ENCODE measurements at places on chromosomes 1 and 21.

GRCh38 chr1:231612393-231613089, 14.0 kb upstream of the DISC1 start:
- peak; percentile 84 for DNase-seq

GRCh38 chr1:39277879-39278278, 73.4 kb downstream of the MACF1 start:
- no peak for DNase-seq

DNA sequence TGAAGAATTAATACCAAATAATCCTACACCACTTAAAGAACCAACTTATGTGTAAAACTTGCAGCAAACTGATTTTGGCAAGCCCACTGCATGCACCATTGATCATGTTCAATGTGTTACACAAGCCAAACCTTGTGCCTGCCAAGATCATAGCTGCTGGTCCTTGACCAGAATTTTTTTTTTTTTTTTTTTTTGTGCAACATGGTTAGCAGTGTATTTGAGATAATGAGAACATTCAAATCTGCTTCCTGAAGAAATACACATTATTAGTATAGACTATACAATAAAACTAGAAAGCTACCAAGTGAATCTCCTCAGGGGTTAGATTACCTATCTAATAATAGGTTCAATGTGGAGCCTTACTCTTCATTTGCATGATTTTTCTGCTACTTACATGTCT, 421.0 kb downstream of the MRPL39 start:
- no peak for DNase-seq

GRCh38 chr1:218349348-218350034, 4.4 kb downstream of the TGFB2 start:
- no peak for DNase-seq

- DNase-seq, result no peak
Observed at GRCh38 chr1:207883660-207884250, 27.2 kb downstream of the CD34 start.

DNA sequence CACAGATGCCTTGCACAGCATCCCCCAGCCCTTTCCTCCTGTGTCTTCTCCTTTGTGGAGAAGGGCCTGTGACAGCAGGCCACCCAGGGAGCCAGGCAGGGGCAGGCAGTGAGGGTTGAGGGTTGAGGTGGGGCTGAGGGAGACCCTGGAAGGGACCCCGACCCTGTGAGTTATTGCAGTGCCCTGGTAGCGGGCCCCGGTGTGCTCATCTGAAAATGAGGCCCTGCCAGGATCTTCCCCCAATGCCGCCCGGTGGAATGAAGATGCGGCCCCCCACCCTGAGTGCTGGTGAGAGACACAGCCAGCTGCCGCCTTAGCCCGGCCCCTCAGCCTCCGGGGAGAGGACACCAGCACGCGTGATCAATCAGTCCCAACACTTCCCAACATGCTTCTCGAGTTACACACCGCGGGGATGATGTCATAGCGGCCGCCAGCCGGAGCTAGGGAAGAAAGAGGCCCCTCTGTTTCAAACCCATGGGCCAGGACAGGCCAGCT, 36.2 kb upstream of the ACTRT2 start:
- DNase-seq, result no peak

DNA sequence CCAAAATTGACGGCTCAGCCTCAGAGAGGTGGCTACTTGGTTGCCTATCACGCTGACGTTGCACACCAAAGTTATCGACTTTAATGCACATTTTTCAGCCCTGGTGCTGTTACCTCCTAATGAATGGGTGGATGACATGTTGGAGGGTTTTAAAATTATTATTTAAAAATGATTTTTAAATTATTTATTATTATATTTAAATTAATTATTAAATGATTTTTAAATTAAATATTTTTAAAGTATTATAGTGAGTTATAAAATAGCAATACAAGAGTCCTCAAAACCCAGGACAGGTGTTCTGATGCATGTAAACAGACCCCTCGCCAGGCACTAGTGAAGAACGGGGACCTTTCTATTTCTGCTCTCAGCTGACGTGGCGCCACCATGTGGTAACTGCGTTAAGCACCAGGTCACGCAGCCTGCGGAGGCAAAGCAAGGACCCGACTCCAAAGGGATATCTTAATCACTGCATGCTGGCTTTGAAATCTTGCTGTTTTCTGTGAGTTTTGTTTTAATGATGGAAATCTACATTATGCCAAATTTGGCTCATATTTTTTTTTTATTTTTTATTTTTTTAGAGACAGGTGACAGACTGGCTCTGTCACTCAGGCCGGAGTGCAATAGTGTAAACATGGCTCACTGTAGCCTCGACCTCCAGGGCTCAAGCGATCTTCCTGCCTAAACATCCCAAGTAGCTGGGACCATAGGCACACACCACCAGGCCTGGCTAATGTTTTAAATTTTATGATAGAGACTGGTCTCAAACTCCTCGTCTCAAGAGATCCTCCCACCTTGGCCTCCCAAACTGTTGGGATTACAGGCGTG, 22.6 kb downstream of the CASP9 start:
- peak; percentile 64 for DNase-seq

- DNase-seq, result peak; percentile 4
Observed at GRCh38 chr1:101438359-101438758, 201.5 kb downstream of the S1PR1 start.

- DNase-seq, result no peak
Observed at GRCh38 chr1:155392898-155393411, 72.3 kb downstream of the RUSC1 start.

- DNase-seq, result no peak
Observed at GRCh38 chr1:68329096-68329835, 96.9 kb upstream of the WLS start.

- no peak for DNase-seq
Observed at GRCh38 chr1:39926343-39926793, 24.7 kb upstream of the MYCL start.

GRCh38 chr1:30845904-30846290, 62.7 kb downstream of the SDC3 start:
- DNase-seq, result no peak

GRCh38 chr1:68332041-68332440, 99.7 kb upstream of the WLS start:
- DNase-seq, result no peak

GRCh38 chr1:79532555-79532954, 526.0 kb upstream of the ADGRL4 start:
- no peak for DNase-seq

- DNase-seq, result no peak
Observed at GRCh38 chr1:217079584-217079983, 356.4 kb upstream of the ESRRG start.

- DNase-seq, result no peak
Observed at GRCh38 chr21:45294509-45295291, 7.0 kb upstream of the POFUT2 start.

DNA sequence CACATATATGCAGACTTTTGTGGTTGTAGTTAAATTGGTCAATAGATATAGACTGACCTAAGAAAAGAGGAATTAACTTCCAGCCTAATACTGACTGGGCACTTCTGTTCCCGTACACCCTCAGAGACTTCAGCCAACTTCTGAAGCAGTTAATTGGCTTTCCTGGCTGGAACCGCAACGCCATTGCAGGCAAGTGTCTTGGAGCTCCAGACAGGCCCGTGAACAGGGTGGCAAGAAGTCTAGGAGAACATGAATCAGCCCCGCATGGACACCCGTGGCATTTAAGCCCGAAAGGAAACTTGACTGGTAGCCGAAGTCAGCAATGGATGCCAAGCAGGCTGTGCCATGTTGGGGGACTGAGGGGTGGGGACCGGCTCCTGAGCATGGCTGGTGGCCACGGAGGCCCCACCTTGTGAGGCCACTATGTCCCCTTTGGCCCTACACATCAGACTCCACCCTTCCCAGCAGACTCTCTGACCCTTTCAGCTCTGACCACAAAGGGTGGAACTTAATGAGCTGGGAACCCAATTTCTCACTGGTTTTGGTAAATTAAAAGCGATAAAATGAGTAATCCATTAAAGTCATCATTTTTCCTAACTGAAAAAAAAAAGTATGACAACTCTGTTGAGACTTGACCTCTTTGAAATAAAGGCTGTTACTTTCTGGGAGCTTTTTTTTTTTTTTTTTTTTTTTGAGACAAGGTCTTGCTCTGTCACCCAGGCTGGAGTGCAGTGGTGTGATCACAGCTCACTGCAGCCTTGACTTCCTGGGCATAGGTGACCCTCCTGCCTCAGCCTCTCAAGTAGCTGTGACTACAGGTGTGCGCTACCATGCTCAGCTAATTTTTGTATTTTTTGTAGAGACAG, 54.1 kb downstream of the RUNX1 start:
- DNase-seq, result no peak

- DNase-seq, result no peak
Observed at GRCh38 chr1:21914450-21914849, 22.7 kb downstream of the HSPG2 start.

DNA sequence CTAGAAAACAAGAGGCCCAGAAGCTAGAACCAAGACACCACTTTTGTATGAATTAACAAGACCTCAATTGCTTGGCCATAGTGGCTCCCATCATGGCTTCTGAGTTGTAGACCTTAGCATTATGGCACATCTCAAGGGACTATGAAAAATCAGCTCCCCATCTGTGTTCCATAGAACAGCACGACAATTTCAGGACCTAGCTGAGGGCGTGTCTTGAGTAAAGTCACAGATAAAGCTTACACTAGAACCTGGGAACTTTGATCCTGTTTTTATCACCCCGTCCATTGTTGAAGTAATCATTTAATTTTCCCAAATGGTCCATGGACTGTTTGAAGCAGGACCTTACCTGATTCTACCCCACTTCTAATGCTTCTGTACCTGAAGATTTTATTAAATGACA, 44.8 kb downstream of the RUNX1 start:
- DNase-seq, result no peak

DNA sequence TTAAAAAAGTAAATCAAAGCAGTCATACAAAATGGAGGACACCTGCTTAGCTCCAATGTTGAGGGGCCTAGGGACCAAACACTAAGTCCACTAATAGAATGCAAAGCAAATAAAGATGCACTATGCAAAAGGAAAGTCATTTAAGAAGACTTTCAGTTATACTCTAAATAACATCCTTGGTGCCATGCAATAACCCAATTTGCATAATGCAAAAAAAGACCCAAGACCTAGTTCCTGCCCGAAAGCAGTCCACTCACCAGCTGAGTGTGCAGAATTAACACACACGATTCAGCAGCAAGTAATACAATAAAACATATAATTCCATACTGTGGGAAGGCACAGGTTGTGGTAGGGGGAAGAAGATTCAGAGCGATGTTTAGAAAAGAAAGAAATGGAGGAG, 101.8 kb downstream of the TGFBR3 start:
- no peak for DNase-seq

DNA sequence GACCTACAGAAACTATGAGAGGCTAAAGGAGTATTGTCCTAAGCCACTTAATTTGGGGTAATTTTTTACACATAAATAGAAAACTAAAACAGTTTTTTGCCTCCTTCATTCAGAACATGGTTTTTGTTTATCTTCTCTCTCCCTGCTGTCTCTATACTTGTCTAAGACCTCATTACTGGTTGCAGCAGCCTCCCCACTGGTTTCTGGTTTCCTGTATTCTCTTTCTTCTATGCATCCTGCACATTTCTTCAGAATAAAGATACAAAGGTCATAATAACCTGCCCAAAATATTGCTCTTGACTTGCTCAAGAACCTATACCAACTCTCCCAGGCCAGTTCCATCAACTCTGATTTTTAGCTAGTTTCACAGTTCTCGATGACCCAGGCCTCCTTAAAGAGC, 19.8 kb upstream of the BOLA1 start:
- no peak for DNase-seq

- DNase-seq, result no peak
Observed at GRCh38 chr1:83017276-83017675, 981.7 kb downstream of the TTLL7 start.

GRCh38 chr1:107132195-107132594, 8.6 kb upstream of the NTNG1 start:
- DNase-seq, result no peak

GRCh38 chr1:8317647-8318381, at the start of gene SLC45A1:
Gene SLC45A1, plus strand, starts transcription at chr1:8318114. Its CDS starts 6,216 bp downstream, at chr1:8324330.
- peak; percentile 76 for DNase-seq

- DNase-seq, result no peak
Observed at GRCh38 chr1:187275346-187275745, 446.6 kb downstream of the PLA2G4A start.

- peak; percentile 32 for DNase-seq
Observed at GRCh38 chr1:16387201-16388188, 20.5 kb downstream of the SZRD1 start.

- no peak for DNase-seq
Observed at GRCh38 chr1:179866616-179867015, 11.0 kb downstream of the TOR1AIP2 start.

GRCh38 chr1:150516050-150516591, 569 bp downstream of the FALEC start:
- no peak for DNase-seq

DNA sequence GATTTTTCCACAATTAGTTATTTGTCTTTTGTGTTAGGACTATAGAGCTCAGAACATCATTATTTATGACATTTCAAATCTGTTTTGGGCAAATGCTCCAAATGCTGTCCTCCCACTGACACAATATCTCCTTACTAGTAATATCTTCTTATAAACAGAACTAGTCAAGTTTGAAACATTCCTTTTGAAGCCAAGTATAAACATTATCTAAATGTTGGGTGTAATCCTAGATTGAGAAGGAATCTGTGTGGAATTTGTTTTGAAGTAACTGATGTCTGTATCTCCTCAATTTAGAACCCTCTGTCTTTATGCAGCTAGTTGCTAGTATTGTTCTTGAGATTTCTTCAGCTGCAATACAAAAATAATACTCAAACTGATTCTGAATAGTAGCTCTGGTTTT, 28.5 kb upstream of the PAXBP1 start:
- no peak for DNase-seq

DNA sequence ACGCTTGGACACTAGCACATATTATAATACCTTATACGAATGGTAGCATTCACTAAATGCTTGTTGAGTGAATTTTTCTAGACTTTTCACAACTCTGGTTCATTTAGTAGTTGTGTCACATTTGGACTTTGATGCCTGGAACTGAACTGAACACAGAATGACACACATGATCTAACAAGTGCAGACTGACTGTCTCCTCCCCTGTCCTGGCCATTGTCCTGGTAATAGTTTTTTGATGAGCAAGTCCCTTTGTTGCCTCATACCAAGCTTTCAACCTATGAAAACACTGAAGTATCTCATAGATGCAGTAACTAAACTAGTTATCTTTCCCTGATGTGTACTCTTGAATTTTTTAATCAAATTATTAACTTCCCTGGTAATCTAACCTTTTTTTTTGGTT, 66.4 kb downstream of the LRRC8D start:
- no peak for DNase-seq

DNA sequence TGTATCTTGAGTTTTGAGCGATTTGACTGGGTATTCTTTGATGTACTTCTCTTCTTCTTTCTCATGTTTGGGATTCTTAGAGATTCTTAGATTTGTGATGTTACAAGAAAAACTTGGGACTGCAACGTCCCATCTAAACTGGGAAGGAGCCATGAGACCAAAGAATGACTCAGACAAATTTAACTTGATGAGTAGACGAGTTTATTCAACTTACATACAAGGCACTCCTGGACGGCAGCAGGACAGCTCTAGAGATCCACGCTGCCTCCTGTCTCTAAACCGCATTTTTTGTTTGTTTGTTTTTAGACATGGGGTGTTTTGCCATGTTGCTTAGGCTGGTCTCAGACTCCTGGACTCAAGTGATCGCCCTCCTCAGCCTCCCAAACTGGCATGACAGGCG, 137.1 kb downstream of the PIK3R3 start:
- no peak for DNase-seq
